ENCODE measurements at places on chromosomes 16 and 17.
A peak's percentile ranks its signal among the peaks of the same experiment; 100 is the strongest.

DNA sequence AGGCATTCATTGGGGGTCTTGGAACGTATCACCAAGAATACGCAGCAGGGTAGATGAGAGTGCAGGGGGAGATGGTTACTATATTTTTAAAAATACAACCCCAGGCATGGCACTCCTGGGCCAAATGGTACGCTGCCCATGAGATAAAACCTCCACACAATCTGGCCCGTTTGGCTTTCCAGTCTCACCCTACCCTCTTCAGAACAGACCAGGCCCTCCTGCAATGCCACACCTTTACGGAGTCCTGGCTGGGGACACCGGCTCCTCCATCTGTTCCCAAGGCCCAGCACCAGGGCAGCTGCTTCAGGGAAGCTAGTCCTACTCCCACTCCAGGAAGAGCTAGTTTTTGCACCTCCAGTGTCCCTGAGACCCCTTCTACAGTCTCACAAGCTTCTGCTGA is 24.4 kb downstream of the SNN start:
- no peak for DNase-seq

- no peak for DNase-seq
These were observed 5.3 kb upstream of the GFAP start for GRCh38 chr17:44920565-44920940.

- peak; percentile 44 for DNase-seq
These were observed 9.5 kb downstream of the DEF8 start for GRCh38 chr16:89958068-89958467.

DNA sequence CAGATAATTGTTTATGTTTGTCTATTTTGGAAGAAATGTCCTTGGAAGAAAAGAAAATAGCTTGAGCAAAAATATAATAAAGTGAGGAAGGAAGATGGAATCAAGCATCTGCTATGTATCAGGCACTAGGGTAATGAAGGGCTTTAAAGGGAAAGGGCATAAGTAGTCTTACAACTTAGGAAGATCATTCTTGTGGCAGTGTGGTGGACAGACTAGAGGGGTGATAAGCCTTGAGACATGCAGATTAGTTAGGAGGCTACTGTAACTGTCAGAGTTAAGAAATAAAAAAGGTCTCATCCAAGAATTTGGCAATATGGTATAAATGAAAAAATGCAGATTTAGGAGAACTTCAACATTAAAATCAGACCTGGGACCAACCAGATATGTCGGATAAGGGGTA is 14.9 kb downstream of the FAM222B start:
- no peak for DNase-seq

- no peak for DNase-seq
These were observed 20.8 kb downstream of the GNA13 start for GRCh38 chr17:65035704-65036103.

GRCh38 chr17:78985395-78985794 is 5.7 kb upstream of the LGALS3BP start:
- DNase-seq = no peak

- DNase-seq = no peak
These were observed 4.3 kb upstream of the CCDC154 start for GRCh38 chr16:1448536-1449116.

DNA sequence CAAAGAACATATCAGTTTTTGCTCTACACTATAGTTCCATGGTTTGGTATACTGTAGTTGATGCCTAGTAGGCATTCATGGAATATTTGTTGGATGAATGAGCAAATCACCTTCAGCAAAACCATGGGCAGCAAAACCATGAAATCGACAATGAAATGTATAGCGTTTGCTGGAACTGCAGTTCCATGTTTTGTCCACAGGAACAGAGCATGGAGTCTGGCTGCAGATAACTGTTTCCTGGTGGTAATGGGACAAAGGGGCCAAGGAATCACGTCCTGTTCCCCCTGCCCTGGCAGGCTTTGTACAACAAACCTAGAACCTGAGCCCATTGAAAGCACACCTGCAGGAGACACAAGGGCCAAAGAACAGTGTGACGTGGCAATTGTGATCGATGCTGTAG is 101.1 kb downstream of the USP31 start:
- no peak for DNase-seq

GRCh38 chr17:1365445-1366039 is 34.5 kb downstream of the YWHAE start:
- peak; percentile 84 for DNase-seq

- peak; percentile 30 for DNase-seq
These were observed 22.6 kb downstream of the AKAP1 start for GRCh38 chr17:57107498-57108101.

DNA sequence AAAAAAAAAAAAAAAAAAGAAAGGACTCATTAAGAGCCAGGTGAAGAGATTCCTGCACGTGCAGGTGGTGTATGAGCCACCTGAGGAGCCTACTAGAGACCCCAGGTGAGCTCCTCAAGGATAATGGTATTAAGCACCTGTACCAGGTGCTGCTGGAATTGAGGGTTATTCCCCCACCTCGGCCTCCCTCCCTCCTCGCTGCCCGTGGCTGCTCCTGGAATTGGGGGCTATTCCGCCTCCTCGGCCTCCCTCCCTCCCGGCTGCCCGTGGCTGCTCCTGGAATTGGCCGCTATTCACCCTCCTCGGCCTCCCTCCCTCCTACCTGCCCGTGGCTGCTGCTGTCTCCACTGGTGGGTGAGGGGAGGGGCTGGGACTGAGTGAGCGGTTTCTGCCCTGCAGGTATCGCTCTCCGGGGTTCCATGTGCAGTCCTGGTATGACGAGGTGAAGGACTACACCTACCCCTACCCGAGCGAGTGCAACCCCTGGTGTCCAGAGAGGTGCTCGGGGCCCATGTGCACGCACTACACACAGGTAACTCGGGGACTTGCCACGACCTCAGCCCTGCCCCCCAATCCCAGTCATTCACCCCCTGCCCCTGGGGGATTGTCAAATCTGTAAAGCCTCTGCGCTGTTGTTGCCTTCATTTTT is 29.3 kb downstream of the CRISPLD2 start:
- no peak for DNase-seq

GRCh38 chr17:78933959-78934568 is 8.9 kb upstream of the TIMP2 start:
- peak; percentile 99 for DNase-seq

- DNase-seq = no peak
These were observed 41.1 kb upstream of the MTSS2 start for GRCh38 chr16:70726892-70727361.

DNA sequence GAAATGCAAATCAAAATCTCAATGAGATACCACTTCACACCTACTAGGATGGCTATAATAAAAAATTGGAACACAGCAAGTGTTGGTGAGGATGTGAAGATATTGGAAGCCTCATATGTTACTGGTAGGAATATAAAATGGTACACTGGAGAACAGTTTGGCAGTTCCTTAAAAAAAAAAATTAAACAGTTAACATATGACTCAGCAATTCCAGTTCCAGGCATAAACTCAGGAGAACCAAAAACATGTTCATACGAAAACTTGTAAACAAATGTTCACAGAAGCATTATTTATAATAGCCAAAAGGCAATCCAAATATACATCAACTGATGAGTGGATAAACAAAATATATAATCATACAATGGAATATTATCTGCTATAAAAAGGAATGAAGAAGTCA is 28.2 kb downstream of the ZNF652 start:
- peak; percentile 35 for DNase-seq

GRCh38 chr17:37103231-37103630 is 154.5 kb downstream of the AATF start:
- DNase-seq = no peak

DNA sequence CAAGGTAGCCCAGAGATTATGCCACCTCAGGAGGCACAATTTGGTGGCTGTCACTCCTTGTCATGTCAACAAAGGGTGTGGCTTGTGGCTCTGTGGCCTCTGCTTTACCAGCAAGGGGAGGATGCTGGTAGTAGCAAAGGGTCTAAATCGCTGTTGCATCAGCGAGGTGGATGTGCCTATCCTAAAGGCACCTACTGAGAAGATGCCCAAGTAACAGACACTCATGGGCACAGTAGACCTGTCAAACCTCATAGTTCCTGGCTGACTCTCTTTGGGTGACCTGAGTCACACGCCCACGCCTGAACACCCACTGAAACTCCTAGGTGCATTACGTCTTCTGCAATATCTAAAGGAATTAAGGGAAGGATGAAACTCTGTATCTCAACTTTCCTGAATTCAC is 139.5 kb downstream of the PRKCB start:
- no peak for DNase-seq

- no peak for DNase-seq
These were observed 173.5 kb downstream of the C16orf95 start for GRCh38 chr16:87143661-87144121.

DNA sequence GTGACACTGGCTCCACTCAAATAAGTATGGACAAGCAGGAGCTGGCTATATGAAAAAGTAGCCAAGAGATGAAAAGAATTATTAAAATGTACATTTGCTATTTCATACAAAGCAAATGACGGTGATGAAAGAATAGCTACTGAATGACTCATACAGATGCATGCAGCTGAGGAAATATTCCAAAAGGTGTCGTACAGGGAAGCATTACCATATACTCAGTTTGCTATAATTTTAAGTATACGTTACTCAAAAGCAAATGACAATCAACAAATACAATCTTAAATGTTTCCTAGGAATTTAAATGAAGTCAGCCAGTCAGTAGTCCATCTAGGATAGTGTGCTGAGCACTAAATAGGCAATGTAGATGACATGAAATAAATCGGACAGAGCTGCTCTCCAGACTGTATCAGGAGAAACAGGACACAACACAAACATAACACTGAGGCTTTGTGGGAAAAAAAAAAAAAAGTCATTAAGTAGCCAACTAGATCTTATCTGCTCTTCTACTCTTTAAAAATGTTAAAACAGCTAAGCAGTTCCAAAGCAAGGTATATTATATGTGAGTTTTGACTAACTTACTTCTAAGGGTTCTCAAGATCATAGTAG is 65.0 kb downstream of the NCOR1 start:
- peak; percentile 84 for DNase-seq

- no peak for DNase-seq
These were observed 69.3 kb downstream of the SLC5A11 start for GRCh38 chr16:24915019-24915418.

DNA sequence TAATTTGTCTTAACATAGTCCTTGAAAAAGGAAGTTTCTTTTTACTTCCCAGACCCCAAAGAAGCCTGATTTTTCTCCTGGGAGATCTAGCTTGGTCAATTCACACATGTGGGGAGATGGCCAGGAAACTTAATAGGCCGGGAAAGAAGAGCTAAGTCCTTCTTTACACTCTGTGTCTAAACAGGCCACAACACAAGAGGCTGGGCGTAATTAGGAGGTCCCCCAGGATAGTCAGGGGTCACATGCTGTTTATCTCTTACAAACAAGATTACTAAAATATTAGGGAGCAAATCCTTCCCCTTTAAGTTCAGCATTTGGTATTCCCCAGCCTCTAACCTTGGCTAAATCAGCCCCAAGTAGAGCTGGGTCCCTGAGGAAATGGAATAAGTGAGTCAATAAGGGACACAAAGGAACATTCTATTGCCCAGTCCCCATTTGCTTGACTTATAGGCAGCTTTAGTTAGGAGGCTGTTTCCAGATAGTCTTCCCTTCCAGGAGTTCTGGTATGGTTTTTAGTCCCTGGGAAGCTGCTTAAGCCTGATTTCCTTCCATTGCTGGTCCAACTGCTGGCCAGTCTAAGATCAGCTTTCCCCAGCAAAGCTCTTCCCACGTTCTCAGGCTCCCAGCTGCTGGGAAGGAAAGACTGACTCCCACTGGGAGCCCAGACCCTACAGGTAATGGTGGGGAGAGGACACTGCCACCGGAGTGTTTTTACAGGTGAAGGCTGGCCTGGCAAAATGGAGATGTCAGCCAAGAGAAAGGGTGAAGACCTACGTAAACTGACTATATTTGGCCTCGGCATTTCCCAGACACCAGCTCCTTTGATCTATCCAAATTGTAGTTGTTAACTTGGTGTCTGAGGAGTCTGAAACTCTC is 14.1 kb upstream of the HOXB9 start:
- DNase-seq = no peak

- no peak for DNase-seq
These were observed 3.1 kb downstream of the PPP1R1B start for GRCh38 chr17:39629898-39630297.

- DNase-seq = peak; percentile 76
These were observed 14.6 kb downstream of the COL1A1 start for GRCh38 chr17:50186661-50187393.

- no peak for DNase-seq
These were observed 47.9 kb downstream of the IQCK start for GRCh38 chr16:19765860-19766553.

- DNase-seq = no peak
These were observed 90.5 kb downstream of the NPIPB11 start for GRCh38 chr16:29315916-29316517.

GRCh38 chr17:16494059-16494458 is 2.1 kb upstream of the LRRC75A start:
- DNase-seq = no peak

DNA sequence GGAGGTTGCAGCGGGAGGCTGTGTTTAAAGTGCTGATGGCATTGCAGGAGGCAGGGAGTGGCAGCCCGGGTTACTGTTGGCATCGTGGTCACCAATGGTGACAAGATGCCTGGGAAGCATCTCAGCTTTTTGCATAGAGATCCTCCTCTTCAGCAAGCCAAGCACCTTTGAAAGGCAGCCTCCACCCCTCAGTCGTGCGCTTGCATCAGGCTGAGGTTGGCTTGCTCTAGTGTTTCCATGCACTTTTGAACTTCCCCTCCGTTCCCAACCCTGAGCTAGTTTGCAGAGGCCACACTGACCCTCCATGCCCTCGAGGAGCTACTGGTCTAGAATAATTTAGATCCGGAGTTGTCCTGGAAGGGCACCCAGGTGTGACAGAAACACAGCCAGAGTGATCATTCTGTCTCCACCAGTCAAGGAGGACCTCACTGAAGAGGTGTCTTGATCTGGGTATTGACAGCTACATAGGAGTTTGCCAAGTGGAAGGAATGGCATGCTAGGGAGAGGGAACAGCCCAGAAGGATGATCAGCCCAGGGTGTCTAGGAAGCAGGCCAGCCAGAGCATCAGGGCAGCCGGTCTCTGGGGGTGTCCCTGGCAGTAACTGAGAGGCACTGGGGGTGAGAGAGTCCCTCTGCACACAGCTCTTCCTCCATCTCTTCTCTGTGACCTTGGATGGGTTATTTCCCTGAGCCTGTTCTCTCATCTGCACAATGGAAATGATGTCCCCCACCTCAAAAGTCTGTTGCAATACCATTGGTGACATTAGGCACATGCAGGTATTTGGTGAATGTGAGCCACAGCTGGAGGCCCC is 7.7 kb downstream of the BEAN1 start:
- no peak for DNase-seq

Data from iris pigment epithelial cell (primary cell).